Regular cardiac myocyte (primary cell): ENCODE measurements at places on chromosomes 3 and 15. TPM values are rescaled to one million over a fixed set of nuclear protein-coding genes. Genes with fewer than 3 reads are reported as not detected.

The P2RY14 gene
- under 0.01 and 0.28 TPM in 2 replicates for total RNA-seq

The PAQR5 gene
- 0.58 and 2.3 TPM in 2 replicates for total RNA-seq

The OR4F6 gene
- total RNA-seq = not detected in 2 replicates

The TRH gene
- under 0.01 and 0.38 TPM in 2 replicates for total RNA-seq

The NDN gene
- 43.7 and 59.8 TPM in 2 replicates for total RNA-seq

The FANCD2OS gene
- not detected in 2 replicates for total RNA-seq

The GOLGA6B gene
- under 0.01 TPM in 1 of 2 replicates, not detected in the other for total RNA-seq

The FAM81A gene
- 0.28 and 0.38 TPM in 2 replicates for total RNA-seq

The GOLGA6L10 gene
- total RNA-seq = under 0.01 and 0.19 TPM in 2 replicates

The KBTBD13 gene
- total RNA-seq = not detected in 2 replicates

The TUSC7 gene
- not detected in 2 replicates for total RNA-seq

The PLA2G4D gene
- under 0.01 TPM in 1 of 2 replicates, not detected in the other for total RNA-seq

The FOXB1 gene
- not detected in 2 replicates for total RNA-seq

The RBPMS2 gene
- not detected in 2 replicates for total RNA-seq

The CD47 gene
- 80.3 and 97.8 TPM in 2 replicates for total RNA-seq

The SST gene
- total RNA-seq = not detected in 2 replicates

The SENP2 gene
- 48.5 and 48.7 TPM in 2 replicates for total RNA-seq

The SH3GL3 gene
- total RNA-seq = not detected in 2 replicates

The BOC gene
- 1.3 and 6.5 TPM in 2 replicates for total RNA-seq

The C15orf39 gene
- total RNA-seq = 2.3 and 2.5 TPM in 2 replicates

The GPR156 gene
- total RNA-seq = 0.38 and 0.56 TPM in 2 replicates

The ITGA11 gene
- 9.6 and 46.5 TPM in 2 replicates for total RNA-seq

The LRRC31 gene
- not detected in 2 replicates for total RNA-seq

The CFAP161 gene
- under 0.01 TPM in 1 of 2 replicates, not detected in the other for total RNA-seq
